ENCODE measurements at places on chromosomes 4 and X.

GRCh38 chr4:7183780-7184460, 8.4 kb upstream of the SORCS2 start:
- DNase-seq, result no peak

GRCh38 chr4:181213551-181213950, 1029.7 kb upstream of the TENM3 start:
- no peak for DNase-seq

DNA sequence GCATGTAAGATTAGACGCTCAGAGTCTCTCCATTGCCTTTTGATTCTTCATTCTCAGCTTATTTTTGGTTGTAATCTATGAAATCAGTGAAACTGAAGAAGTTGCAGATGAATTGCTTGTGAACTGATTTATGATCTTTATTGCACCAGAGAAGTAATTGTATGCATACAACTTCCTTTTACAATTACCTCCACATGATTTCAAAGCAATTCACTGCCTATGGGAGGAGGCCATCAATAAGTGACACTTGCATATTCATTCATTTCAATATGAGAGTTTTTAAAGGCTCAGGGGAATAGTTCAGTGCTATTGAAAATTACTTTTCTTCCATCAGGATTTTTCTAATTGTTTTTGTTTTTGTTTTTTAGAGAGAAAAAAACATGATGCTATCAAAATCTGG, 222.3 kb downstream of the NKX6-1 start:
- DNase-seq, result no peak

DNA sequence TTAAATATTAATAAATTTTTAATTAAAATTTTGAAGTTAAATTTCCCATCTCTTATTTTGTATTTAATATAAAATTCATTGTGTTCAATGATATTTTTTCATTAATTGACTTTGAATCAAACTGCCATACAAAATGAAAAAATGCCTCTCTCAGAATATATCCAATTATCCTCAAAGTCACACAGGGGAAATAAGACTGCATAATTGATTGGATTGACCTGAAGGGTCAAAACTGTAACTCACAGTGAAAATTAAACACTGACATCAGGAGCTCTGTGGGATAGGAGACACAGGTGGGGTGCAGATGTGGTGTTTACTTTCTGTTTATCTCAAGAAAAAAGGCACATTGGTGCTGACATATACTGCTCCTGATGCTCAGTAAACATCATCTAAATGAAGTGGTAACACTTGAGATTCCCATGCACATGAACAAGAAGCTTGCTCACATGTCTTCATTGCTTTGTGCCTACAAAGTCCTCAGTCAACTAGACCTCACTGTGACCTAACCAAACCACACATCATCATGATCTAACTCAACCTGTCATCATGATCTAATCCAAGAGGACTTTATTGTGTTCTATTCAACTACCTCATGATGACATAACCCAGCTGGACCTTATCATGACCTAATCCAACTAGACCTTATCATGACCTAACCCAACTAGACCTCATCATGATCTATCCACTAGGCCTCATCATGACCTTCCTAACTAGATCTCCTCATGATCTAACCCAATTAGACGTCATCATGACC, 83.7 kb downstream of the DHRSX start:
- DNase-seq, result no peak

- DNase-seq, result no peak
Observed at GRCh38 chrX:11346121-11346682, 53.0 kb downstream of the AMELX start.

- no peak for DNase-seq
Observed at GRCh38 chr4:111400741-111401140, 744.5 kb upstream of the FAM241A start.
